Fibroblast of pulmonary artery (primary cell): ENCODE measurements at places on chromosomes 16 and 17.

GRCh38 chr17:75861927-75862317, 6.8 kb upstream of the WBP2 start:
- no peak for DNase-seq

DNA sequence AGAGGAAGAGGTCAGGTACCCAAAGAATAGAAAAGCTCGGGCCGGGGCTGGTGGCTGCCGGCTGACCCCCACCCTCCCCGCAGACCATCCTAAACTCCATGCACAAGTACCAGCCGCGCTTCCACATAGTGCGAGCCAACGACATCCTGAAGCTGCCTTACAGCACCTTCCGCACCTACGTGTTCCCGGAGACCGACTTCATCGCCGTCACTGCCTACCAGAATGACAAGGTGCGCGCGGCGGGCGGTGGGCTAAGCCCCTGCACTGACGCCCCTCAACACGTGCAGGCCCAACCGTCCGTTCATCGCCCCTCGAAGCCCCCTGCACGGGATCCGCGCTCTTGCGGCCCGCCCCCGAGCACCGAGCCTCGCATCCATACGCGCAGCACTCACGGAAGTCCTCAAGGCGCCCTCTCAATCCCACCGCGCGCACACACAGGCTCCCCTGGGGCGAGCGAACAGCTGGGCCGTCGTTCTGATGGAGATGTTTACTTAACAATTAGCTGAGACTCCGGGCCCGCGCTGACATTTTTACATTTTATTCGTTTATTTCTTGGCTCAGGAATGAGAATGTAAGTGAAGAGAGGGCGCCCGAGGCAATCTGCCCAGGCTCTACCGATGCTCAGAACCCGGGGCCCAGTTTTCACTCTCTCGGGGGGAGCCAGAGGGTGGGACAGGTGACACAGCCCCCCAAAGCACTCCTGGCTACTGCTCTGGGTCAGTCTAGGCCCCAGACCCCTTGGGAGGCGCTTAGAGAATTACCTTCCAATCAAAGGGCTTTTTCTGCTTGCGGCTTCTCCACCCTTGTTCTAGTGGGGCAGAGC, 3.5 kb downstream of the TBX2 start:
- no peak for DNase-seq

GRCh38 chr17:73974536-73974935, 228.9 kb upstream of the RPL38 start:
- no peak for DNase-seq

GRCh38 chr16:15652293-15653001, 2.4 kb downstream of the NDE1 start:
- DNase-seq: peak; percentile 14

DNA sequence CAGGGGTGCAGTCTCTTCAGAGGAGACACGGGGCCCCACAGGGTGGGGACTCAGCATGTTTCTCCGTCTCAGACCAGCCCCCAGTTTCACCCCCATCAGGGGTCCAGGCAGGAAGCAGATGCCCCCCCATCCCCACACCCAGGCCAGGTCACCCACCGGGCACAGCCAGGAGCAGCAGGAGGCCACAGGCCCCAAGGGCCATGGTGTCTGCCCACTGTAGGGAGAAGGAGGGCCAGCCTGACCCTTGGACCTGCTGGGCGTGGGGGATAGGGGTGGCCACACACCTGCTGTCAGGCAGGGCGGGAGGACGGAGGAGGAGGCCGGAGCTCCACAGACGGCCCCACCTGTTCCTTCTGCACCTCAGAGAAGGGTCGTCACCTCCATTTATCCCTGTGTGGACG, at the start of gene TPSG1:
TSS of gene TPSG1 (minus strand) at position 218 of the 401 bp plus-strand sequence. CDS start at position 202, 16 bp downstream.
- no peak for DNase-seq

- DNase-seq: peak; percentile 20
These were observed 12.3 kb downstream of the RFFL start for GRCh38 chr17:35051183-35051578.

GRCh38 chr17:79019632-79020584, 4.1 kb upstream of the C1QTNF1 start:
- DNase-seq: peak; percentile 91

- DNase-seq: no peak
These were observed 1.1 kb upstream of the ADCY7 start for GRCh38 chr16:50265260-50265659.

- no peak for DNase-seq
These were observed 23.3 kb upstream of the SLC12A3 start for GRCh38 chr16:56841659-56842058.

- DNase-seq: no peak
These were observed 11.2 kb upstream of the WFIKKN1 start for GRCh38 chr16:619476-620100.

DNA sequence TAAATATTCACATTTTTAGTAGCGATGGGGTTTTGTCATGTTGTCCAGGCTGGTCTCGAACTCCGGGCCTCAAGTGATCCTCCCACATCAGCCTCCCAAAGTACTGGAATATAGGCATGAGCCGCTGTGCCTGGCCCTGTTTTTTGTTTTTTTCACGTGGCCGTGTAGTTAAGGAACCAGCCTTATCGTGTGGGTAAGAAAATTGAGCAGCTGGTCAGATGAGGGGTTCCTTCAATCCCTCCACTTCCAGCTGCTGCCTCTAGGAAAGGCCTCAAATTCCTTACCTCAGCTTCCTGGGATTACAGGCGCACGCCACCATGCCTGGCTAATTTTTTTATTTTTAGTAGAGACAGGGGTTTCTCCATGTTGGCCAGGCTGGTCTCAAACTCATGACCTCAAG, 5.9 kb upstream of the DPEP2 start:
- DNase-seq: no peak
